ENCODE measurements at places on chromosomes 2 and 18. TPM values are rescaled to one million over a fixed set of nuclear protein-coding genes. Genes with fewer than 3 reads are reported as not detected.
A peak's percentile ranks its signal among the peaks of the same experiment; 100 is the strongest.

Gene NDUFS1
- 101 TPM for total RNA-seq

Gene MAP3K19
- not detected for total RNA-seq

Gene DNER
- 42.9 TPM for total RNA-seq

Gene PROKR1
- total RNA-seq, result not detected

Gene TXNDC9
- 65.7 TPM for total RNA-seq

Gene CROCC2
- not detected for total RNA-seq

Gene FMNL2
- total RNA-seq, result 40.1 TPM

Gene CD207
- not detected for total RNA-seq

GRCh38 chr18:79698668-79699335 is 19.2 kb downstream of the CTDP1 start:
- no peak for DNase-seq

DNA sequence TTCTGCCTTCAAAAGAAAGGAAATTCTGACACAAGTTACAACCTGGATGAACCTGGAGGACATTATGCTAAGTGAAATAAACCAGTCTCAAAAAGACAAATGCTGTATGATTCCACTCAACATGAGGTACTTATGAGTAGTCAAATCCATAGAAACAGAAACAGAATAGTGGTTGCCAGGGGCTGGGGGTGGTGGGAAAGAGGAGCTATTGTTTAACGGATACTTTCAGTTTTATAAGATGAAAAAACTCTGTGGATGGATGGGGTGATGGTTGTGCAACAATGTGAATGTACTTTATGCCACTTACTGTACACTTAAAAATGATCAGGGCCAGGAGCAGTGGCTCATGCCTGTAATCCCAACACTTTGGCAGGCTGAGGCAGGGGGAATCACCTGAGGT is 15.4 kb downstream of the SLC35F5 start:
- no peak for DNase-seq

DNA sequence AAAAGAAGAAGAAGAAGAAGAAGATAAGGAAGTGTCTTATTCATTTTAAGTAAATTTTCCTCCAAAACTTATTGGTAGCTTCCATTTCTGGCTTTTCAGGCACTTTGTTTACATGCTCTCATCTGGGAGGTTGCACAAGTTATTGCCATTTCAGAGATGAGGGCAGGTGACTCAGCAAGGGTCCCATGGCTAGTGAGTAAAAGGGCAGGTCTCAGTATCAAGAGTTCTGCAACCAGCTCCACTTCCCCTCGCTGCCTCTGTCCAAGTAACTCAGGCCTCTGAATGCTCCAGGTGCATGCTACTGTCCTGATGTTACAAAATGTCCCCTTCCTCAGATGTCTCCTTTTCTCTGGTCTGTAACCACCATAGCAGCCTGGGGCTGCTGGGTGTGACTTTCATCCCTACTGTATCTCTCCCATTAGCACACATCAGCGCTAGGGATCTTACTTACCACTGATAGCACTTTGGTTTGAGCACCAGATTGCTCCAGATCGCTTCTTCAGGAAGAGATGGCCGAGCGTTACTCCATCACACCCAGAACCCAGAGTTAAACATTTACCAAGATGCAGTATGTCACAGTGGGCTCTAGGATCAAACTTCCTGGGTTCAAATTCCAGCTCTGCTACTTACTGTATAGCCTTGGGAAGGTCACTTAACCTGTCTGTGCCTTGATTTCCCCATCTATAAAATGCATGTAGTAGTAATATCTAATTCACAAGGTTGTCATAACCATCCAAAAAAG is 57.4 kb upstream of the LAPTM4A start:
- DNase-seq, result peak; percentile 54

- no peak for DNase-seq
Measured at GRCh38 chr2:151138507-151138906, 123.2 kb downstream of the RBM43 start.

DNA sequence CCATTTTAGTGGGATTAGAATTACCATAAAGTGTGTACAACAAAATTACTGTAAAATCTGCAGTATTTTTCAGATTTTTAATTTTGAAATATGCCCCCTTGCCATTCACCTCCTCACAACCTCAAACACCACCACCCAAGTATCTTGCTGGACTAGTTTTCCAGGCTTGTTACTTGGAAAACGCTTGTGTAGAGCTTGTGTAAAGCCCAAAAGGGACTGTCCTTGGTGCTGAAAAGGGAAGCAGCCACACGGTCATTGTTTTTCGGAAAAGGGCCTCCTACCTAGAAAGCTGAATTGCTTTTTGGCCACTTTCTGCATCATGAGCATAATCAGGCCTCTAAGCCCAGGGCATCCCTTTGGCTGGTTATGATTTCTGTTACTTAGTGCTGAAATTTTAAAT is 563.4 kb downstream of the LRRTM4 start:
- peak; percentile 5 for DNase-seq

GRCh38 chr2:187117483-187117882 is 268.5 kb upstream of the ZSWIM2 start:
- no peak for DNase-seq

GRCh38 chr2:100252811-100253698 is 69.2 kb downstream of the LONRF2 start:
- no peak for DNase-seq

DNA sequence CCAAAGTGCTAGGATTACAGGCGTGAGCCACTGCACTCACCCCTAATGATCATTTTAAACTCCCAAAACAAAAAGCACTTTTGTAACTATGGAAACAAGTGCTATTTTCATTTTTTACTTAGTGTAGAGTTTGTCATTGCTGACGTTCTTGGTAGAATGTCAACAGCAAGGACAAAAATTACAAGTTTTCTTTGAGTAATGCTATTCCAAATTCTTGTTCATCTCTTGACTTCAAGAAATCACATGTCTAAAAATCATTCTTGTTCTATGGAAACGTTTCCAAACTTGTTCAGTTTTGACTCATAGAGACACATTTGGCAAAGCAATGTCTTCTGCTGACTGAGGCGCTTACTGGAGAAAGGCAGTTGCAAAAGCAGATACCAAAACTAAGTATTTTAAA is 82.6 kb downstream of the MBP start:
- no peak for DNase-seq

DNA sequence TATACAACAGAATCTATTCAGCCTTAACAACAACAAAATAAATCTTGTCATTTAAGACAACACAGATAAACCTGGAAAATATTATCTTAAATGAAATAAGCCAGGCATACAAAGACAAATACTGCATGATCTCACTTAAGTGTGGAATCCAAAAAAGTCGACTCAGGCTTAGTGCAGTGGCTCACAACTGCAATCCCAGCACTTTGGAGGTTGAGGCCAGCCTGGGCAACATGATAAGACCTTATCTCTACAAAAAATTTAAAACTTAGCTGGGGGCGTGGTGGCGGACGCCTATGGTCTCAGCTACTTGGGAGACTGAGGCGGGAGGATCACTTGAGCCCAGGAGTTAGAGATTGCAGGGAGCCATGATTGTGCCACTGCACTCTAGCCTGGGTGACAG is 75.2 kb upstream of the RNU4ATAC start:
- no peak for DNase-seq

- DNase-seq, result peak; percentile 87
Measured at GRCh38 chr2:101205521-101206479, 46.9 kb upstream of the CNOT11 start.

DNA sequence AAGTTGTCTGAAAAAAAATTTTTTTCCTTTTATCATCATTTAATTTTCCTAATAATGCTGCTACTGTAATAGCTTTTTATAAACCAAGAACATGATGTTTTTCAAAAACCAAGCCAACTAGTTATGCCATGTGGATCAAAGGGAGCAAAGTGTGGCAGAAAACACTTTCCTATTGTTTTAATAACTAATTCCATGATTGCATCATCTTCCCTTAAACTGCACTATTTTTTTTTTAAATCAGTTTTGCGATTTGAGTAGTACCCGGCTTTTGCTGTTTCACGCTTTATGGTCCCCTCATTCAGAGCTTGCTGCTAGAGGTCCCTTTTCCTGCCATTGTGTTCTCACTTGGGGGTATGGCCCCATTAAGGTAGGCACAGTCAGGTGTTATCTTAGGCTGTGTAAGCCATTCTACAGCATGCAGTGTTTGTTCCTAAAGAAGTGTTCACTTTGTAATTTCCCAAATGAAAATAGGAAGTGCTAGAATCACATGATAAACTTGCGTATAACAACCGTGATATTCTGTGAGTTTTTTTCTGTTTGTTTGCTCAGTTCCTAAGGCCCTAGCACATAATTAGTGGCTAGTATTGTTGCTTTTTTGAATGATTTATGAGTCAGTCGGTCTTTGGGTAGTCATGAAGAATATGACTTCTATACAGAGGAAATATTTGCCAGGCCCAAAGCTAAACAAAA is 225.8 kb downstream of the PTGR3 start:
- no peak for DNase-seq

GRCh38 chr2:76008001-76008702 is 297.4 kb upstream of the GCFC2 start:
- DNase-seq, result no peak

DNA sequence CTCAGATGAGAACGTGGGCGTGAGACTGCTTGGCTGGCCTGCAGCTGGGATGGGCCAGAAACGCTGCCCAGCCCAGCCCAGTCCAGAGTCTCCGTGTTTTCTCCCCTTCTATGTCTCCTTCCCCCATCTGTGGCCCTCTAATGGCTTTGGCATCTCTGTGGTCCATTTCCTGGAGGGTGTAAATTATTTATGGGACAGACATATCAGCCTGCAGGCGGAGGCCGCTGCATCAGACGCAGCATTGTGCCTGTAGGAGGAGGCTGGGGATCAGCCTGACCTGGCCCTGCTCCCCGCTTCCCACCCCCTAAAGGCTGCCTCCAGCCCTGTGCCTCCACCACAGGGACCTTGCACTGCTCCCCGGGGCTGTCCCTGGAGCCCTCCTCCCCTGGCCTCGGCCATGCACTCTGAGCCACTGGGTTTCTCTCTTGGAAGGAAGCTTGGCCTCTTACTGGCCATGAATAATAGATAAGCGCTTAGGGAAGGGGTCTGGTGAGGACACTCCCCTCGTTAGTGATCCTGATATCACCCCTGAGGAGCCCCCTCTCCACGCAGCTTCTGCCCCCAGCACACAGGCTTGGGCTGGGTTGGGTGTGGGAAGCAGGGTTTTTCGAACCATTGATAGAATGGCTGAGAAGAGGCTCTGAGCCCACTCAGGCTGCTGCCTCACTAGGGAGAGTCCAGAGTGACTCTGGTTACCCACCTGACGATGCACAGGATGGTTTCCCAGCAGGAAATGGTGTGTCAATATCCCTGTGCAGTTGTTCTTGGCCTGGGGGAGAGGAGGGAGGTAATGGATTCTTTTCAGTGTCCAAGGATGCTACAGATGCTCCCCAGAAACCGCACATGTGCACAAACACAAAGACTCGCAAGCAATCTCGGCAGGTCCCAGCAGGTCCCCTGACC is 185.5 kb downstream of the MYCN start:
- DNase-seq, result no peak

- DNase-seq, result no peak
Measured at GRCh38 chr2:238811293-238811692, 36.6 kb upstream of the TWIST2 start.

- peak; percentile 81 for DNase-seq
Measured at GRCh38 chr2:10036095-10036884, 7.1 kb upstream of the KLF11 start.

DNA sequence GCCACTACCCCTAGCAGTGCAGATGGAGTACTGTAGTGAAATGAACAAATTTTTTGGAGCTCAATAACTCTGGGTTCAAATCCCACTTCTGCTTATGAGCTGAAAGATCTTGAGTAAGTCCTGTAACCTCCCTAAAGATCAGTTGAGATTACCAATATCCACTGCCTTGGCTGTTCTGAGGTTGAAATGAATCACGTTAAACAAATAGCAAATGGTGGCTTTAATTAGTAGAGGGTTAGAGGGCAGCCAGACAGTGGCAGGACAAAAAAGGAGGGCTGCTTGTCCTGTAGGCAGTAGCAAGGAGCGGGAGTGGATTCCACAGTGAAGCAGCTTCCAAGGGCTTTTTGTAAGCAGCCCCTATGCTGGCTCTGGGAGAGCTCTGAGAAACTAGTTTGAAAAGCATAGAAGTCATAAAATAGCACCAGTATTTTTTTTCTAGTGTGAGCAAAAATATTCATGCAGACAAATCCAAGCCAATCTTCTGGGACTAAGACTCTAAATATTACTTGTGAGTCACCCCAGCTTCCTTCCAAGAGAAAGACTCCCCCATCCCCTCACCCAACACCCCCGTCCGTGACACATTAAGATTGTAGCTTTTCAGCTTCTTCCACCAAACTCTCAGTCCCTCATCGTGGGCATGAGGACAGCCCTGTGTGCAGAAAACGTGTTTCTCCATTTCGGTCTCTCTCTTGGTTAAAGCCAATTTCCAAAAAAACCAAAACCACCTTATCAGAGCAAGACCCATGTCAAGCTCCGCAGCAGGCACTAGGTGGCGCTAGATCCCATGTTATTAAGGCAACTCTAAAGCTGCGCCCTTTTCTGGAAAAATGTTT is 123.5 kb upstream of the LGALSL start:
- peak; percentile 65 for DNase-seq

GRCh38 chr2:11785611-11785940 is 39.1 kb downstream of the LPIN1 start:
- DNase-seq, result no peak

DNA sequence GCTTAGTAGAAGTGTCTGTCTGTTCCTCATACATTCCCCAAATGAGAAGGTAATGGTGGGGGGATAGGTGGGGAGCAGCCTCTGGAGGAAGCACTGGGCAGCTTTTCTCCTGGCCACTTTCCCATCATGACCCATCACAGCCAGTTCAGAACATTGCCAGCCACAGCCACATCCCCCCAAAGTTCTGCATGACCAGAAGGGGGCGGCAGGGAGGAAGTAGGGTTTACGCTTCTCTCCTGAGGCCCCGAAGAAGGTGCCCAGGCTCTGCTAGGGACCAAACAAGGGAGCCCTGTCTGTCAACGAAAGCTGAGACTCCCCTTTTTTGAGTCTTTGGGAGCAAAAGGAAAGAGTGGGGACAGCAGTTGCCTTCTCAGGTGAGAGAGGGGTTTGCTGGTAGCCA is 7.7 kb downstream of the IGFBP5 start:
- DNase-seq, result no peak

DNA sequence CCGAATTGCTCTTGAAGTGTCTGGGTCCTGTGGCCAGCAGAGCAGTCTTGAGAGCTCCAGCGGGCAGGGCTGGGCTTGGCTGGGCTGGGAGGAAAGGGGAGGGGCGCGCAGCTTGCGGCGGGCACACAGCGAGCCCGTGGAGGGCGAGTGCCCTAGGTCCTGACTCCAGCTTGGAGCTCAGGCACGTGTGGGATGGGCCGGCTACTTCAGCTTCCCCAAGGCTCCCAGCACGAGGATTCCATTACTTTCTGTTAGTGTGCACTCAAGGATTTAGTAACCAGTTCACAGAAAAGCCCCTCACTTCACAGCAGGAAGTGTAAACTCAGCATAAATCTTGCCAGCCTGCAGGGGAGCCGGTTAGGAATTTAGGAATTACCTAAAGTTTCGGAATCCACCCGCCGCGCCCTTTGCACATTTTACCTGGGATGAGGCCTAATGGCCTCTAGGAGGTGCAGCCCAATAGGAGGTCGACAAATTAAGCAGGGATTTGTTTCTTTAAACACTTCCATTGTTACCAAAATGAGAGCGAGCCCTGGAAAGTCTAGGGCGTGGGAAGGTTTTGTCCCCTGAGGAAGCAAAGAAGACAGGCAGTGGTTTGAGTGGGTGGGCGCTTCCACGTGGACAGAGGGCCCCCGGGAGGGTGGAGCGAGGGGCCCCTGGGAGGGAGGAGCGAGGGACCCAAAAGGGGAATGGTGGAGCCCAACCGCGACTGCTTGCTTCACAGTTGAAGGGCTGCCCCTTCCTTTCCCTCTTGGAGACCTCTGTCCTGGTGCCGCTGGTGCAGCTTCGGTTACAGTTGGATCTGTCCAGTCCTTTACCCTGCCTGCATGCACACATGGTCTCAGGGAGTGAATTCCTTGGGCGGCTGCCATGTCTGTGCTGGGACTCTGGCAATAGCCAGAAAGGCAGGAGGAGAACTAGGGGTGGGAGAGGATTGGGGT is 93.3 kb downstream of the CTAGE1 start:
- DNase-seq, result no peak

Measured in HT1080 (cell line).